ENCODE measurements at places on chromosomes 12 and 14. TPM values are rescaled to one million over a fixed set of nuclear protein-coding genes. Genes with fewer than 3 reads are reported as not detected.

The GLIPR1L2 gene
- not detected for total RNA-seq

The KLHL33 gene
- total RNA-seq = not detected

The LRTM2 gene
- total RNA-seq = not detected

The SPTLC2 gene
- 42.6 TPM for total RNA-seq

The SLC39A5 gene
- not detected for total RNA-seq

The PSEN1 gene
- 51.5 TPM for total RNA-seq

The RPGRIP1 gene
- not detected for total RNA-seq

The HPD gene
- total RNA-seq = not detected

The DDX23 gene
- total RNA-seq = 62.1 TPM

The FGF6 gene
- not detected for total RNA-seq

The CRADD gene
- total RNA-seq = 21.1 TPM

The RD3L gene
- total RNA-seq = not detected

The PRR13 gene
- total RNA-seq = 55.0 TPM

The RSRC2 gene
- 42.0 TPM for total RNA-seq

The SLC10A1 gene
- not detected for total RNA-seq

The NFATC4 gene
- 42.5 TPM for total RNA-seq

The NEUROD4 gene
- total RNA-seq = not detected

The PPP1R1A gene
- total RNA-seq = 0.15 TPM

The KRT73 gene
- total RNA-seq = not detected

The ATG101 gene
- total RNA-seq = 76.7 TPM

The TRAF3 gene
- total RNA-seq = 27.3 TPM

The PZP gene
- total RNA-seq = 0.24 TPM

The MYBPC1 gene
- not detected for total RNA-seq

The CCDC177 gene
- not detected for total RNA-seq

The MEG3 gene
- total RNA-seq = 134 TPM

Measured in glomerular endothelial cell (primary cell).